ENCODE measurements at places on chromosomes 6 and 20. TPM values are rescaled to one million over a fixed set of nuclear protein-coding genes. Genes with fewer than 3 reads are reported as not detected.

DNA sequence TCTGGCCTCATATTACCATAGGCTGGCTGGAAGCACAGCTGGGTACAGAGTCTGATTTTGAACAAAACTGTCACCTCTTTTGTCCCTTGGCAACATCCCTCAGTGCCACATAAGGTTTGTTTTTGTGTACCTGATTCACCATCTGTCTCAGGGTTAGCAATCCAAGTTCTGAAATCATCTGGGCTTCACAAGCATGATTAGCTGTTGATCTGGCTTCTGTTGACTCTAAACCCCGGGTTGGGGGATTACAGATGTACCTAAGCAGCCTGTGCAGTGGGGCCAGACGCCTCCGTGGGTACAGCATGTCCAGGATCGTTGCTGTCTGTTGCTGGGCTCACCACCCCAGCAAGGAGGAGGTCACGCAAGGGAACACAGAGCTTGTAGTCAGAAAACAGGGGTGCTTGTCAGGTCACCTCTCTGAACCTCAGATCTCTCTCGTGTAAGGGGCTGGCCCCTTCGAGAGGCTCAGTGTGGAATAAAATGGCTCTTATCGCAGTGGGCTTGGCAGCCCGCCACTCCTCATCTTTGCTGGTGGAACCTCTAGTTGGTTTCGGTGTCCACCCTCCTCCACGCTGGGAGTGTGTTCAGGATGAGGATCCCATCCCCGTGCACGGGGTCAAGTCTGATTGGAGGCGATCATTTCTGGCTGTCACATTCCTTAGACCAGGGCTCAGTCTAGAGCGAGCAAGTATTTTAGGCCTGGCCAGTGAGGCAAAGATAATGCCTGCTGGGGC lies 39.2 kb upstream of the ZNF831 start:
- no peaks in the 10 kb centered on the region for H3K36me3 ChIP-seq
- H3K4me1 ChIP-seq: peaks cover 50% of the 10 kb centered on the region
- H3K27me3 ChIP-seq: no peaks in the 10 kb centered on the region

GRCh38 chr6:159535656-159536350 lies 157.2 kb downstream of the SOD2 start:
- H3K4me1 ChIP-seq: no peaks in the 10 kb centered on the region

GRCh38 chr6:78942446-78942845 lies 75.1 kb downstream of the IRAK1BP1 start:
- no peak overlapping the region for H3K4me3 ChIP-seq
- H3K27ac ChIP-seq: no peak overlapping the region
- H3K4me1 ChIP-seq: no peaks in the 10 kb centered on the region
- peaks cover 19% of the 10 kb centered on the region for H3K36me3 ChIP-seq
- no peaks in the 10 kb centered on the region for H3K27me3 ChIP-seq

DNA sequence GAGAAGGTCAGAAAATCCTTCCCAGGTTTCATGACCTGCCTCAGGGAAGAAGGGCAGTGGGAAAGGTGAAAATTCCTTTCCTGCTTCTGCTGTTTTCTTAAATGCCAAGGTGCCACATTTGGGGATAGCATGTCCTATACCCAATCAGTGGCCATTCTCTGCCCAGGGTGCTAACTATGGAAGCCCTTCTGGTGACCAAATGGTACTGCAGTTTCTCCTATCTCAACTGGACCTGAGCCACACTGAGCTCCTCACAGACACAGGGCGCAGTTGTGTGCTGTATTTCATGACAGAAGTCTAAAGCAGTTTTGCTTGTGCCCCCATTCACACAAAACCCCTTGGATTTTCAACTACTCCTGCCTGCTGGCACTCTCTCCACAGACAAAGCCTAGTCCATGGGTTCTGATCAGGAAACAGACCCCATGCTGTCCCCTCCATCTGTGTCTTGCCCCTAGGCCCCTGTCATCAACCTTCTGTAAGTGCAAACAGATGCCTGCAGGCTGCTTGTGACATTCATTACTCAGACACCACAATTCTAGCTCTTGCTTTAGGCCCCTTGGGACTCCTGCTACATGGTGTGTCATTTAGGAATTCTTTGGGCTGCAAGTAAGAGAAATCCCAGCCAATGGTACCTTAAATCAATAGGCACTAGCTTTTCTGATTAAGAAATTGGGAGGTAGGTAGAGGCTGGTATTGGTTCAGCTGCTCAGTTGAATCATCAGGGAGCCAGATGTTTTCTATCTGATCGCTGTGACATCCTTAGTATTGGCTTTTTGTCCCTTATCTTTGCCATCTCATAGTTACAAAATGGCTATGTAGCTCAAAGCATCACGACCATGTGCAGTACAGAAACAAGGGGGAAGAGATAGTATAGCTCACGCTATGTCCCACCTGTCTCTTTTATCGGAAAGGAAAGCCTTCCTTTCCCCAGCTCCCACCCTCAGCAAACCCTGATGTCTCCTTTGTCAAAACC lies 147.8 kb downstream of the CD83 start:
- no peak for DNase-seq
- no peaks in the 10 kb centered on the region for H3K27me3 ChIP-seq
- H3K36me3 ChIP-seq: no peaks in the 10 kb centered on the region
- peaks cover 7% of the 10 kb centered on the region for H3K4me1 ChIP-seq

GRCh38 chr6:169064194-169064593 lies 189.5 kb downstream of the THBS2 start:
- no peak overlapping the region for H3K27ac ChIP-seq
- no peaks in the 10 kb centered on the region for H3K27me3 ChIP-seq
- no peaks in the 10 kb centered on the region for H3K4me1 ChIP-seq
- no peak overlapping the region for H3K4me3 ChIP-seq
- H3K36me3 ChIP-seq: no peaks in the 10 kb centered on the region

- no peak overlapping the region for H3K27ac ChIP-seq
- no peak overlapping the region for H3K4me3 ChIP-seq
Measured at GRCh38 chr6:83958241-83958685, 75.3 kb upstream of the MRAP2 start.

DNA sequence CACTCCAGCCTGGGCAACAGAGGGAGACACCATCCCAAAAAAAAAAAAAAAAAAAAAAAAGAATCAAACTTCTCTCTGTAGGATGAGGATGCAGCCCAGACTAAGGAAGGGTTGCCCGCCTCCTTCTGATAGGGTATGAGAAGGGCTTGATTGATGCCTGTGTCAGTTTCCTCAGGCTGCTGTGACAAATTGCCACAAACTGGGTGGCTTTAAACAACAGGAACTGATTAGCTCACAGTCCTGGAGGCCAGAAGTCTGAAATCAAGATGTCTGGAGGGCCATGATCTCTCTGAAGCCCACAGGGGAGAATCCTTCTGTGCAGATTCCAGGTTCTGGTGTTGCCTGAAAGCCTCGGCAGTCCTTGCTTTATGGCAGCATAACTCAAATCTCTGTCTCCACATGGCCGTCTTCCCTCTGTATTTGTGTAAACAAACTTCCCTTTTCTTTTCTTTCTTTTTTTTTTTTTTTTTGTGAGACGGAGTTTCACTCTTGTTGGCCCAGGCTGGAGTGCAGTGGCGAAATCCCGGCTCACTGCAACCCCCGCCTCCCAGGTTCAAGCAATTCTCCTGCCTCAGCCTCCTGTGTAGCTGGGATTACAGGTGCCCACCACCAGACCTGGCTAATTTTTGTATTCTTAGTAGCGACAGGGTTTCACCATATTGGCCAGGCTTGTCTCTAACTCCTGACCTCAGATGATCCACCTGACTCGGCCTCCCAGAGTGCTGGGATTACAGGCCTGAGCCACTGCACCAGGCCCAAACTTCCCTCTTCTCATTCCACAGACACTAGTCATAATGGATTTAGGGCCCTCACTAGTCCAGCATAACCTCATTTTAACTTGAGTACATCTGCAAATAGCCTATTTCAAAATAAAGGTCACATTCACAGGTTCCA lies 11.2 kb upstream of the CDK19 start:
- no peaks in the 10 kb centered on the region for H3K36me3 ChIP-seq
- no peak overlapping the region for H3K4me3 ChIP-seq
- no peak overlapping the region for H3K27ac ChIP-seq
- H3K4me1 ChIP-seq: no peaks in the 10 kb centered on the region
- no peak for DNase-seq
- no peaks in the 10 kb centered on the region for H3K27me3 ChIP-seq

DNA sequence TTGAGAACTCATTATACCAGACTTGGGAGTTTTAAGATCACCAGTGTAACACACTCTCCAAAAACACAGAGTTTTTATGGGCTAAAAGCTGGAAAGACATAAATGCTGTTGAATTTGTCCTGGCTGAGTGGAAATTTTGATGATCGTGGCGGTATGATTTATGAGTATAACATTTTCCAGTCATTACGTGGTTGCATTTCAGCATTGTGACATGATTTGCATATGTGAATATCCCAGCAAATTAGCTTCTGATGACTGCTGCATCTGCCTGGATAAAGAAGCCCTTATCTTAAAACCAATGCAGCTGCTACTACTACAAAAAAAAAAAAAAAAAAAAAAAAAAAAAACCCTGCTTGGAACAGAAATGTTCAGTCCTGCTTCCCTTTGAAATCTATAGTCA lies 850.9 kb downstream of the TFAP2A start:
- no peaks in the 10 kb centered on the region for H3K27me3 ChIP-seq
- H3K4me1 ChIP-seq: no peaks in the 10 kb centered on the region
- no peaks in the 10 kb centered on the region for H3K36me3 ChIP-seq

- H3K27me3 ChIP-seq: no peaks in the 10 kb centered on the region
- H3K4me1 ChIP-seq: no peaks in the 10 kb centered on the region
- H3K27ac ChIP-seq: no peak overlapping the region
- no peaks in the 10 kb centered on the region for H3K36me3 ChIP-seq
- no peak for DNase-seq
- no peak overlapping the region for H3K4me3 ChIP-seq
Measured at GRCh38 chr6:113739041-113739655, 118.0 kb upstream of the MARCKS start.

The MUC21 gene
- total RNA-seq: not detected

The PKIB gene
- 0.26 TPM for total RNA-seq

The ADGRF1 gene
- total RNA-seq: not detected

The ZNF133 gene
- total RNA-seq: 6.1 TPM

The GPR6 gene
- total RNA-seq: not detected

The GSTA1 gene
- not detected for total RNA-seq

The TUBB gene
- 1,639 TPM for total RNA-seq

The CLPSL1 gene
- total RNA-seq: not detected

The SMLR1 gene
- not detected for total RNA-seq

The LY6G6C gene
- total RNA-seq: not detected

All from CD8-positive, alpha-beta memory T cell (primary cell).